Brain pericyte (primary cell): ENCODE measurements at places on chromosomes 13 and 19.
A peak's percentile ranks its signal among the peaks of the same experiment; 100 is the strongest.

GRCh38 chr13:24629320-24629719, 50.9 kb upstream of the ATP12A start:
- no peak for DNase-seq

DNA sequence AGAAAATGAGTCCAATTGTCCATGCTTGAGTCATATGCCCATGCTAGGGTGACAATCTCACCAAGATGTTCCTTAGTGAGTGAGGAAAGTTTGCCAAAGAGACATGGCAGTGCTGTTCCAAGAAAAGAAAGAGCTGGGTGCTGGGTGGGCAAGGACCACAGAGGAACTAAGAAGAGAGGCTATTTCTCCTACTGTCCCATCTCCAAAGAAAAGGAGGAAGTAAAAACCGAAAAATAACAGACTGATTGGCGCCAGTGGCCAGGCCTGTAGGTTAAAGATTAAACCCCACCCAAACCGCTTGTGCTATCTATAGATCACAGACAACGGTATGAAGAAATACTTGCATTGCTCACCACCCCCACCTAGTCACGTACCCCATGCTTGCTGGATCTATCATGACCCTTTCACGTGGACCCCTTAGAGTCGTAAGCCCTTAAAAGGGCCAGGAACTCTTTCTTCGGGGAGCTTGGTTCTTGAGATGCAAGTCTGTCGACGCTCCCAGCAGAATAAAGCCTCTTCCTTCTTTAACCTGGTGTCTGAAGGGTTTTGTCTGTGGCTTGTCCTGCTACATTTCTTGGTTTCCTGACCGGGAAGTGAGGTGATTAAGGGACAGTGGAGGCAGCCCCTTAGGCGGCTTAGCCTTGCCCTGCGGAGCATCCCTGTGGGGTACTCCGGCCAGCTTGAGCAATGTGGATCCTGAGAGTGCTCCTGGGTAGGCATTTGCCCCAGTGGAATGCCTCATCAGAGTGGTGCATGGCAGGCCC, 606.5 kb downstream of the UQCRFS1 start:
- no peak for DNase-seq

DNA sequence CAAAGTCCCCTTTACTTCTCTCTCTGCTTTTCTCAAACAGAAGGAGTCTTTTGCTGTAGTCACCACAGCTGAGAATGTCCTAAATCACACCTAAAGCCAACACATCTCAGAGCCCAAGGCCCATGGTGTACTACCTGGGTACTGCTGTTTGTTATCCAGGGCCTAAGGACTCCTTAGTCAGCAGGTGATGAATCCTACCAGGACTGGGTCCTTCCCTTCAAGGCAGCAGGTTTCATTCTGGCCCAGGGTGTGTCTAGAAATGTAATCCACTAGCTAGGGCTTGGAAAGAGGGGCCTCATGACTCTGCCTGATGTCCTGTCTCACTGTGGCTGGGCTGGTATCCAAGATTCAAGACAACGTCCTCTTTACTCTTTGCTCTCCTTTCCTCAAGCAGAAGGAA, 36.2 kb upstream of the ENOX1 start:
- DNase-seq = no peak

GRCh38 chr13:94548382-94548781, 47.6 kb downstream of the TGDS start:
- DNase-seq = no peak

DNA sequence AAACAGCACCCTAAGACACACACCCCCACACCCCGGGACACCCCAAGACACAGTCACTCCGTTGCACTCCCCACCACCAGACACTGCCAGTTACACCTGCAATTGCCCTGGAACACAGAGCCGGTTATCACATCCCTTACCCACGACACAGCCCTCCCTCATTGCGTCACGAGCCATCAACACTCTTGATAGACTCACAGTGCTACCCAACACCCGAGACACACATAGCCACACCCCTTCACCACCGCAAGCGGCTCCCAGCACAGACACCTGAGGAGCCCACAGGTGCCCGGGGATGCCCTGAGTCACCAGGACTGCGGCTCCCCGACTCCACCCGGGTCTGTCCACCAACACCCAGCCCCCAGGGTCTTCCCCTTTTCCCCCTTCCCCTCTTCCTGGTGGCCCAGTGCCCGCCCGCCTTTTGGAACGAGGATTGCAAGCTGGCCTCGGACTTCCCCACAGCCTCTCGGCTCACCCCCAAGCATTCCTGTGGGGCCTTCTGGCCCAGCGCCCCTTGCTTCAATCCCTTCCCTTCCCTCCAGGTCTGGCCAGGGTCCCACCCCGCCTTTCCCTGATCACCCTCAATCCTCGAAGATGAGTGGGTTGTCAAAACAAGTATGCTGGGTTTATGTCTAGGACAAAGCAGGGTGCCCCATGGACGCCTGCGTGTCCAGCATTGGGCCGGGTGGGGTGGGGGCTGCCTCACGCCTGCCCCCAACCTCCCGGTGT, 1.7 kb upstream of the PTGER1 start:
- DNase-seq = no peak

GRCh38 chr13:45060062-45060461, 60.2 kb upstream of the GTF2F2 start:
- DNase-seq = no peak

GRCh38 chr19:13629687-13630357, 123.5 kb upstream of the CACNA1A start:
- no peak for DNase-seq

DNA sequence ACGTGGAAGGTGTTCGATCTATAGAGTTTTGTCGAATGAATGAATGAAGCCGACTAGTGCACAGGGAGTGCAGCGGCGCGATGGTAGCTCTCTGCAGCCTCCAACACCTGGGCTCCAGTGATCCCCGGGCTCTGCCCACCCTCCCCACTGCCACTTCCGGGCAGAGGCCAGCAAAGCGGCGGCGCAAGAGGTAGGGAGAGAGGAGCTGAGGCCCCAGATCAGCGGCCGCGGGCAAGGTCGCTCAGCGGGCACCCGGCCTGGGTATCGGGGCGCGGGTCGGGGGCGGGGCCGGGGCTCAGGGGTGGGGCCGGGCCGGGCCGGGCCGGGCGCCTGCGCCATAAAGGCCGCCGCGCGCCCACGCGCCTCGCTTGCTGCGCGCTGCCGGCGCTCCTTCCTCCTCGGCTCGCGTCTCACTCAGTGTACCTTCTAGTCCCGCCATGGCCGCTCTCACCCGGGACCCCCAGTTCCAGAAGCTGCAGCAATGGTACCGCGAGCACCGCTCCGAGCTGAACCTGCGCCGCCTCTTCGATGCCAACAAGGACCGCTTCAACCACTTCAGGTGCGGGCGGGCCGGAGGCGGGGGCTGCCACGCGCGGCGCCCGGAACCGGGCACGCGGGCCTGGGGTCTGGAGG, at the start of gene GPI:
TSS of gene GPI (plus strand) at position 367 of the 633 bp plus-strand sequence. CDS start at position 438, 71 bp downstream.
- DNase-seq = no peak

DNA sequence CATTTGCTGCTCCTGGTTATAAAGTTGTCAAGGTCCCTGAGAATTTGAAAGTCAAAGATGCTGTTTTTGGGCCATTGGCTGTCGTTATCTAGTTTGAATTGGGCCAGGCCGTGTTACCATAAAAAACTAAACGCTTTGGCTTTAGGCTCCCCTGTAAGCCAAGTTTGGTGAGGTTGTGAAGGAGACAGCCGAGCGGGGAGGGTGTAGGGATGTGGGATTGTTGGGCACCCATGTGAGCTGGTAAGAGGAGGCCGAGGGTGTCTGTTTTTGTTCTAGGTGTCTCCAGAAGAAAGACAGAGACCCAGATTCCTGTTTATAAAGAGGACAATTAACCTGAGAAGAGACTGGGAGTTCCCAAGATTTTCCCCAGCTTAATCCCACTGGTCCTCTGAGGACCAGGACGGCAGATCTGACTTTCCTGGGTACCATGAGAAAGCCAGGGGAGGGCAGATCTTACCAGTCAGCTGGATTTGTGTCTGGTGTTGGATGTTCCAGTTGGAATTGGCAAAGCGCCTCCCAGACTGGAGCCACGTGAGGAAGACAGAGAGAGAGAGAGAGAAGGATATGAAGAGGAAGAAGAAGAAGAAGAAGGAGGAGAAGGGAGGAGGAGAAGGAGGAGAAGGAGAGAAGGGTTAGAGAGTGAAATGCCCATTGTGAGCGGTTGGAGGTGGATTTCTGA, 25.1 kb downstream of the TMEM255B start:
- DNase-seq = no peak

DNA sequence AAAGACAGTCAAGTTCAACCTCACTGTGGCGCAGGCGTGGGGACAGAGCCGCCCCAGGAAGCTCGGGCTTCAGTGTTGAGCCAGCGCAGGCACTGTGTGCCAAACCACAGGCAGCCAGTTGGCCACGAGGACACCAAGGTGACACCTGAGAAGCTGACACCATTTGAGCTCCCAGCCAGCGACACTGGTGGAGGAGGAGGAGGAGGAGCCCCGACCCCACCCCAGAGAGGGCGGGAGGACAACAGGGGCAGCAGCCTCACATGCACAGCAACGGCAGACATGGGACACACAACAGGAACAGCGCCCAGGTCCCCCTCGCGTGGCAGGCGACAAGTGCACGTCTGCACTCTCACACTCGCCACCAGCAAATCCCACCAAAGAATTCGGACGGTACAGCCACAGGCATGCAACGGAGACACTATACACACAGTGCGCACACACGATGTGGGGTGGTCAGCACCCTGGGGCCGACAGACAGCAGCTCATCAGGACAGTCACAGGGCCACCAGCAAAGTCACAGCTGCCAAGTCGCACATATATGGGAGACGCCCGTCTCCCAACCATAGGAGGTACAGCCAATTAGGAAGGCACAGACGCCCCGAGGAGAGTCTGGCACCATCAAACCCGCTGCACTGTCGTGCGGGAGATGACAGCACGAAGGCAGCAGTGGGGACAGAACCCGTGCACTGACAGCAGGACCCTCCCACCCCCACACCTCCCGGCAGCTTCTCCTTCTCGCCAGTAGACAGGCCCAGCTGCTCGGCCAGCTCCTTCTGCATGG, 3.4 kb downstream of the EIF3G start:
- no peak for DNase-seq

GRCh38 chr19:2900296-2901252, at the start of gene ZNF57:
Gene ZNF57 (plus strand): TSS chr19:2900928. CDS start chr19:2901046, 118 bp downstream.
- peak; percentile 95 for DNase-seq

DNA sequence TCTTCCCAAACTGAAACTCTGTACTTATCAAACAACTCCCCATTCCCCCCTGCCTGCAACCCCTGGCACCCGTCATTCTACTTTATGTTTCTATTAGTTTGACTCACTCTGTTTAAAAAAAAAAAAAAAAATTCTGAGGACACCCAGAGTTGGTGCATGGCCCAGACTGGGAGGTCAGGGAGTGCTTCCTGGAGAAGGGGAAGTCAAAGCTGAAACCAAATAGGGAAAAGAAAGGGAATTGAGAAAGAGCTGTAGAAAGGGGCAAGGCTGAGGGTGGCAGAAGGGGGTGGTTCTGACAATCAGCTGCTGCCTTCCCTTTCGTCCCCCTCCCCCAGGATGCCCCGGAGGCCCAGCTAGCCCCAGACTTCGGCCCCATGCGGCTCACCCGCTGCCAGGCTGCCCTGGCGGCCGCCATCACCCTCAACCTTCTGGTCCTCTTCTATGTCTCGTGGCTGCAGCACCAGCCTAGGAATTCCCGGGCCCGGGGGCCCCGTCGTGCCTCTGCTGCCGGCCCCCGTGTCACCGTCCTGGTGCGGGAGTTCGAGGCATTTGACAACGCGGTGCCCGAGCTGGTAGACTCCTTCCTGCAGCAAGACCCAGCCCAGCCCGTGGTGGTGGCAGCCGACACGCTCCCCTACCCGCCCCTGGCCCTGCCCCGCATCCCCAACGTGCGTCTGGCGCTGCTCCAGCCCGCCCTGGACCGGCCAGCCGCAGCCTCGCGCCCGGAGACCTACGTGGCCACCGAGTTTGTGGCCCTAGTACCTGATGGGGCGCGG, 9.0 kb upstream of the STRN4 start:
- no peak for DNase-seq

DNA sequence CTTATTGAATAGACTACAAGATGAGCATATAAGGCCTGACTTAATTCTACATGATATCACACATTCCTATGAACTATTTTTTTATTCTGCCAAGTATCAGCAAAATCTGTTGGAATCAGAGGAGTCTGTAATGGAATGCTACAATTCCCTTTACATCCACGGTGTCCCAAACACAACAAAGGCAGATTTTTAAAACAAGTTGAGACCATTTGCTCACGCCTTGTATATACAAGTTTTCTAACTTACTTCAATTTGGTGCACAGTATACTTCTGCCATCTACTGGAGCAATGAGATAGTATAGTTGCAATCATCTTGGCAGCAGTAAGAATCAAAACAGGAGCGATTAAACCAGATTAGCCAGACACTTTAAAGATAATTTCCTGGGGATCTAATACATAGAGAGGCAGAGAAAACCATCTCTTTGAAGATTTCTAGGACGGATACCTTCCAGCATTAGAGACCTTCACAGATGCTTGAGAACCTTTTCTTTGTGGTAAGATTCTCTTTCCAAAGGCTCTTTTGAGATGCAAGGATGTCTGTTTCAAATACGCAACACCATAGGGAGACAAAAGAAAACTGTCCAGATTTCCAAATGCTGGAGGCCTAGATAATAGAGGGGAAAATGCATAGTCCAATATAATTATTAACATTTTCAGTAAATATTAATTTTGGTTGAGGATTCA, 302.0 kb upstream of the MIR17HG start:
- no peak for DNase-seq

DNA sequence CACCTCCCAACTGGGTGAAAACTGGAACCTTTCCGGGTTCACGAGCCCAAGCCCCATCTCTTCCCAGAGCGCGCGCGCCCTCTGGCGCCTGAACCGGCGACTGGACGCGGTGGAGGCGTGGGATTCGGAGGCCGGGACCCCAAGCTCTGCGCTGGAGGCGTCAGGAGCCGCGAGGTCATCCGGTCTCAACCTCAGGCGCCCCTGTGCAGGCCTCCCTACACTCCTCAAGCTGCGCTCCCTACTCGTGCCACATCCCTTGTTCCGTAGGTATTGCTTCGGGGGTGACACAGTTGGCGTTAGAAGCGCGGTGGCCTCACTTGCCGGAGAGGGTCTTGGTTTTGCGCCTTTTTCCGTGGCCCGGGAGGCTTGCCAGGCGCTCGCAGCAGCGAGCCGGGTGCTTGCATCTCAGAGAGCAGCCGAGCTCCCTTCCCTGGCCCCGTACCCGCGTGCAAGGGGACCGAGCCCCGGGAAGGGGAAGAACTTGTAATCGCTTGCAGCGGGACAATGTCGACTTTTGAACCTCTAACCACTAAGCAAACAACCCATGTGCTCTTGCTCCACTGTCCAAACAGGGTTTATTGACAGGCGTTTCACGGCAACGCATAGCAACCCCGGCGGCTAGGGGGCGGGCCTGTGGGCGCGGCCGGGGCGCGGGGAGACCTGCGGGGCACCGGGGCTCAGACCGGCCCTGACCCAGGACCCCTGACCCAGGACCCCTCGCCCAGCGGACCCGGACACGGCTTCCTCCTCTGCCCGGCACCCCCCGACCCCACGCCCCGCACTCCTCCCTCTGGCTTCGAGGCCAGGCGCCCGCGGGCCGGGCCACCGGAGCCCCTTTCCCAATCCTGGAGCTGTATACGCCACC, 8.5 kb downstream of the CDX2 start:
- DNase-seq = no peak
